ENCODE measurements at places on chromosomes 2 and 18.

DNA sequence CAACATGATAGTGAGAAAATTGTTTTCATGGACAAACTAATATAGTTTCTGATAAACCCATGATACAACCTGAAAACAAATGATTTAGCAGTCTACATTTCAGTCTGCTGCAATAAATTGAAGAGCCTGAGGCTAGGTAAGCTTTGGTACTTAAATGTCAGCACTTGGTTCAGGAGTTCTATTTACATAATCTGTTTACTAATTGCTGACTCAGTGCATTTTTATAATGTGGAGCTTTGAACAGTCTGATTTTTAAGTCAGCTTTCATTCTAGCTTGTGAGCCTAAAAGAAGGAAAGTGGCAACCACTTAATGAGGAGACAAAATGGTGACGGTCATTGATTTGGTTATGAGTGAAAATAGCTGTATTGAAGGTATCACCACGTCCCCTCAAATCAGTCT is 488.6 kb downstream of the CPS1 start:
- DNase-seq: no peak

DNA sequence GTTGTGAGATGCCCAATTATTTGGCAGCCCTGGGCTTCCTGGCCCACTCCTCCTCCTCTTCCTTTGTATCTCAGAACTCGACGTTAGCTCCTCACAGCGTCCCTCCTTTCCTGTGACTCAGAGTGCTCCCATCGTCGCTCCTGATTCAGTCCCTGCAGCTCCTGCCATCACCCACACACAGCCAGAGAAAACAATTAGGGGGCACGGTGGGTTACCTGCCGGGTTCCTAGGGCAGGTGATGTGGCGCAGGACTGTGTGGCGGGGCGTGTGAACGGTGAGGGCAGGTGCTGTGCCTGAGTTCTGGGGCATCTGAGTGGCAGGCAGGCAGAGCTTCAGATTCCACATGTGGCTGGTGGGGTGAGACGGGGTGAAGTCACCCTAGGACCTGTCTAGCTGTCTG is 42.6 kb downstream of the GLI2 start:
- DNase-seq: no peak

- no peak for DNase-seq
These were observed 62.8 kb downstream of the ABCB11 start for GRCh38 chr2:168968342-168968741.

DNA sequence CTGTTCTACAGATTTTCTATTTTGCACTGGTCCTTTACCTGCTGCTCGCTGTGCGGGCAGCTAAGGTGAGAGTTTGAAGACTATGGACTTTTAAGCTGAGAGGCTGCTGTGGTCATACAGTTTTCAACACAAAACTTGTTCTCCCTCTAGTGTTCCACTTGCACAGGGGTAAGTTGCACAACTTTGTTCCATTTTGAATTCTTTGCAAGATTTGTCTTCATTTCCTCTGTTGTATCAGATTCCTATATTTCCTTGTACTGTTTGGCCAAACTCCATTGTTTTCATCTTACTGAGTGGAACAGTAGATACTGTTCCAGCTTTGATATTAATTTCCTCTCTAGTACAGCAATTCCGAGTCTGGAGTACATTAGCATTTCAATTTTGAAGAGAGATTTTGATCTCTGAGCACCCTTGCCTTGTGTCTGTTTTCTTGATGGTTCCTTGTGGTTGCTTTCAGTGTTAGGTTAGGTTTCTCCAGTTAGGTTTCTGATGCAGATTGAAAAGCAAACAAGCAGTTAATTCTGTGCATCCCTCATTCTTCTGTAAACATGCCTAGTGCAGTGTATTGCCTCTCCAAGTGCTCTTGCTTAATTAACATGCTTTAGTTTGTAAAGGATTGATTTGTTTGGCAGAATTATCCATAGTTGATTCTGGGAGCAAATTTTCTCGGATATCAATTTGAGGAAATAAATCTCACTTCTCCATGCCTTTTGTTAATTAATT is 188.8 kb downstream of the PTPRM start:
- no peak for DNase-seq

- no peak for DNase-seq
These were observed at the start of gene MYO3B for GRCh38 chr2:170177950-170178781. TSS of gene MYO3B (plus strand) at chr2:170178147. CDS start at chr2:170178288, 141 bp downstream.

- no peak for DNase-seq
These were observed 787.3 kb upstream of the RAB6C start for GRCh38 chr2:129192117-129192516.

- no peak for DNase-seq
These were observed 91.3 kb downstream of the TNS1 start for GRCh38 chr2:217911283-217912097.

DNA sequence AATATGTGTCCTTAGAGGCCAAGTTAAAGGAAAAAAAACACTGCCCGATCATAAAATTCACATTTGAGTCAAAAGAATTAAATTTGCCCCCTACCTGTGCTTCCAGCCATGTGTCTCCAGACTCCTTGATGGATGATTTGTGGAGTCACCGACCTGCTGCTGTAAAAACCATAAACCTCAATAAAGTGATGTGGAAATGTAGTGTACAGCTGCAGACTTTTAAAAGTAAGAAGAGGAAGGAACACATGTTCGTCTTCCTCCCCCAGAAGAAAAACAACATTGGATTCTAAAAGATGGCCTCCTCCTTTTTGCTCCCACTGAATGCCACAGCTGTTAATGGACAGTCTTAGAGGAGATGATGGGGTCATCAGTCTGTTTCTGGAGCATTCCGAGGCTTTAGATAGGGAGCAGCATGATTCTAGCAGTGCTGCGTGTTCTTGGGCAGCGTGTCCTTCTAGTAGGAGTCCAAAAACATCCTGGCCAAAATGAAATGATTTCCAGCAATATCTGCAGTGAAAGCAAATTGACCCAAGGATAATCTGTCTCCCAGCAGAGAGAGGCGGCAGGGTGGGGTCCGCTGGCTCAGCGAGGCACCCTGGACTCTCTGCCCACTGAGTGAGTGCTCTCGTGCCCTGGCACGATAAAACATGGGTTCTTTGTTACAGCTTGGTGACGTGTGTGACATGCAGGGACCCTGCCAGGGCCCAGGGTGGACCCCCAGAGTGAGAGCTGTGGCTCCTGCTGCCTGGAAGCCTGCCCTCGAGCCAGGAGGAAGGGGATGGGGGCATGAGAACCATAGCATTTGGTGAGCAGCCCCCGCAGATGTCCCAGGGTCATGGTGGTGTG is 196.1 kb downstream of the FAM210A start:
- DNase-seq: no peak

DNA sequence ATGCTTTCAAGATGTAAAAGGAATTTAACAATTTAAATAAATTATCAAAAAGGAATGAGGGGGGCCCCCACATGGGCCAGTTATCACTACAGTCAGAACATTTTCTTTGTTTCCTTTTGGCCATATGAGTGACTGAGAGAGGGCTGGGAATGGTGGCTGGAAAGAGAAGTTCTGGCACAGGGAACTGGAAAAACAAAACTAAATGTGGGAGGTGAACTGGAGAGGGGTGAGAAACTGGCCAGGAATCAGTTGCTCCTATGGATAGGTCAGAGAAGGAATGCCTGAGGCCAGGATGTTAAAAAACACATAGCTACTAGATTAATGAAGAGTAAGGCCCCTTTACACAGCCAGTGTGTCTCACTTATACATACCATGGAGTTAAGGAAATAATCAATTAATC is 121.0 kb downstream of the RBMS1 start:
- DNase-seq: no peak

GRCh38 chr18:8277270-8277669 is 332.0 kb upstream of the RAB12 start:
- no peak for DNase-seq

DNA sequence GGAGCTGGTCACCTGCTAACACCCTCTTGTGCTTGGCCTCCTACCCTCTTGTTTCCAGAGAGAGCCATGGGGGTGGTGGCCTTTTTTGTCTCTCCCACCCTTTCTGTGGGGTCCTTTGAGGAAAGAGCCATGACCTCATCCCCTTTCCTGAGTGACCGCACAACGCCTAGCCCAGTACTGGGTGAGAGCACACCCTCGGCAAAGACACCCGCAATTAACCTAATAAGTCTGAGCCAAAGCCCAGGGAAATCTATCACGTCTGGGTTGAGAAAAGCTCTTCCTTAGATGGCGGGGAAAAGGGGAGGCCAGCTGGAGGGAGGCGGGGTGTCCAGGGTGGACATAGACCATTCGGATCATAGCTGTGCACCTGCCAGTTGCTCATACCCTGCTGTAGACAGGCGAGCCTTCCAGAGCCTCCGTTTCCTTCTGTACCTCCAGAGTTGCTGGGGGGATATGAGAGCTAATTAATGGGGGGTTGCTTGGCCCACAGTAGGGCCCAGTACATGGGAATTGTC is 93.7 kb upstream of the MCFD2 start:
- DNase-seq: no peak
